Gastroesophageal sphincter (tissue), 4 donors: ENCODE measurements at places on chromosomes 11 and 22.

DNA sequence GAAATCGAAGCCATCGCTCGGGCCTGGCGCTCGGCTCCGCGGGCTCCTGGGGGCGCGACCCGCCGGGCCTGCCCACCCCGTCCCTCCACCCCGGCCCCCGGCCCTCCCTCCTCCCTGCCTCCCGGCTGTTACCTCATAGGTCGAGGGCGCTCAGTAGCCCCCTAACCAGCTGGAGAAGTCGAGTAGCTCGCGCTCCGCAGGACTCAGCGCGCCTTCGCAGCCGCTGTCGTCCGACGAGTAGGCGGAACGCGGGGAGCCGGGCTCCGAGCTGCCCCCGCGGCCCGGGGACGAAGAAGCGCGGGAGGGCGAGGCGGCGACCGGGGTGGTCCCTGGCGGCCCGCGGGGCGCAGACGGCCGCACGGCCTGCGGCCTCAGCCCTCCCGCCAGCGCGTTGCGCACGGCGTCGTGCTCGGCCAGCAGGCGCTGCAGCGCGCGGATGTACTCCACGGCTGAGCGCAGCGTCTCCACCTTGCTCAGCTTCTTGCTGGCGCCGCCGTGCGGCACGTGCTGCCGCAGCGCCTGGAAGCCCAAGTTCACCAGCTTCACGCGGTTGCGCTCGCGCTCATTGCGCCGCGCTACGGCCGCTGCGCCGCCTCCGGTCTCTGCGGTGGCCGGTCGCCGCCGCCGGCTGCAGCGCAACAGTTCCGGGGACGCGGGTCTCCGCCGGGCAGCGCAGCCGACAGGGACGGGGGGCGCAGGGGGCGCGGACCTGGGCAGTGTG is 627 bp downstream of the ASCL2 start:
- ATAC-seq, result no peak

GRCh38 chr11:133723056-133723455 is 122.3 kb downstream of the SPATA19 start:
- no peak for ATAC-seq

DNA sequence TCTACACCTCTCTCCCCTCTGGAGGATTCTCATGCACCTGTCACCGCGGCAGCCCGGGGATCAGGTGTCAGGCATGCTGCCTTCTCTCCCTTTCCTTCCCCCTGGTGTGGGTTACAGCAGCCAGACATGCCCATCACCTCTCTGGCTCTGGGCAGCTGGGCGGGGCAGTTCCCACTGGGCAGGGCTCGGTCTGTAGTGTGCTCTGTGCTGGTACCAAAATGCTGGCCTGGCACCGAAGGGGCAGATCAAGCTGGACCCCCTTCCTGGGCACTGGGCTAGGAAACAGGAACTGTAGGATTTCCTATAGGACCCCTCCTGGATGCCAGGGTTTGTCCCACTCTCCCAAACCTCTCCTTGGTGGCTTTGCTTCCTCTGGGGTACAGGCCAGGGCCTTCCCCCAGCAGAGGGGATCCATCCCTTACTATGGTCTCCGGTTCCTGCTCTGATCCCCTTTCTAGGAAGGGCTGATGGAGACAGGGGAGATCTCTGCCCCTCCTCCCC is 821 bp downstream of the GAL3ST1 start:
- ATAC-seq, result no peak

GRCh38 chr11:66494935-66495334 is 14.7 kb downstream of the DPP3 start:
- no peak for ATAC-seq

- peak; percentile 39 for ATAC-seq
Measured at GRCh38 chr11:16779436-16779835, 41.0 kb downstream of the C11orf58 start.

DNA sequence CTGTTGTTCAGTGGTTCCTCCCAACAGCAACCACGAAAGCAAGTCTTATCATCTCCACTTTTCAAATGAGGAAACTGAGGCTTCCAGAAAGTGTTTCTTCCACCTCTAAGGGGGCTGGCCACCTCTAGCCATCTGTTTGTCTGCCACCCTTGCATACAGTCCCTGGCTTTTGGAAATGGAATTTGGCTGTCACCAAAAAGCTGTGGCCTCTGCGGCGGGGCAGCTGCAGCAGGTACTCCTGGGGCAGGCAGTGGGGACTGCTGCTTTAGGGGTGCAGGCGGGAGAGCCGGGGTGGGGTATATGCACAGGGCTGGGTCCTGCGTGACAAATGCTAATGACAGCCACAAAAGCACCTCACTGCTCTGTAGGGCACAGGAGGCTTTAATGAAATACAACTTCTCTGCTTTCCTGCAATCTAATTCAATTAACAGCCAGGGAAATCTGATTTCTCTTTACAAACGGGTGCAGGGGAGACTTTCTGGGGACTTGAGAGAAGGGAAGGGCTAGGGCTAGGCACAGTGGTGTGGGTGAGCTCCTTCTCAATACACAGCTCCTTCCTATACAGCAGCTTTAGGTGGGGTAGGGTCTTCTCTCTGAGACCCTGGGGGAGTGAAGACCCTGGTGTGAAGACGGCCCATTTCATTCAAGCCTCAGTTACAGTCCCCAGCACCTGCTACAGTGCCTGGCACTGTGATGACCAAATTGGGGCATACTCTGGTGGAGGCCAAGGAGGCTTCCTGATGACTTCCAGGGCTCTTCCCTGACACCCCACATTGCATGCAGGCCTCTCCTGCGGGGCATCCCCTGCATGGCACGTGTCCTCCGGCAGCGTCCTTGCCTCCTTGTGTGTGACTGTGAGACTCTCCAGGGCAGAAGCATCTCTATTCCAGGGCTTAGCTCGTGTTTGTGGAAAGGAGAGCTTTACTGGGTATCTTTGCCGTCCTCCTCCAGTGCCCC is 161.6 kb downstream of the CEP164 start:
- ATAC-seq, result no peak
